ENCODE measurements at places on chromosomes 16 and 17. TPM values are rescaled to one million over a fixed set of nuclear protein-coding genes. Genes with fewer than 3 reads are reported as not detected.

The GPATCH8 gene
- polyA plus RNA-seq: 12.8 TPM

The HIGD1B gene
- 2.8 TPM for polyA plus RNA-seq

The HCRT gene
- polyA plus RNA-seq: not detected

The KRT33A gene
- 1.2 TPM for polyA plus RNA-seq

The RNF43 gene
- 7.5 TPM for polyA plus RNA-seq

The TMEM100 gene
- polyA plus RNA-seq: 1.6 TPM

The ANKS4B gene
- polyA plus RNA-seq: not detected

The SOCS1 gene
- 1.9 TPM for polyA plus RNA-seq

The SOX9 gene
- polyA plus RNA-seq: 11.4 TPM

The SLC16A11 gene
- 2.3 TPM for polyA plus RNA-seq

The CDT1 gene
- polyA plus RNA-seq: 9.9 TPM

The MFSD6L gene
- 0.24 TPM for polyA plus RNA-seq

Data from esophagus (tissue), 2 donors.